NCI-H2171 treated with DMSO at 0.1 percent for 48 hours (cell line): ENCODE measurements at places on chromosomes 2 and 18.

GRCh38 chr2:118667964-118668363 lies 179.5 kb downstream of the EN1 start:
- DNase-seq, result no peak

- DNase-seq, result peak; percentile 79
Measured at GRCh38 chr2:213065583-213066442, 85.6 kb downstream of the IKZF2 start.

DNA sequence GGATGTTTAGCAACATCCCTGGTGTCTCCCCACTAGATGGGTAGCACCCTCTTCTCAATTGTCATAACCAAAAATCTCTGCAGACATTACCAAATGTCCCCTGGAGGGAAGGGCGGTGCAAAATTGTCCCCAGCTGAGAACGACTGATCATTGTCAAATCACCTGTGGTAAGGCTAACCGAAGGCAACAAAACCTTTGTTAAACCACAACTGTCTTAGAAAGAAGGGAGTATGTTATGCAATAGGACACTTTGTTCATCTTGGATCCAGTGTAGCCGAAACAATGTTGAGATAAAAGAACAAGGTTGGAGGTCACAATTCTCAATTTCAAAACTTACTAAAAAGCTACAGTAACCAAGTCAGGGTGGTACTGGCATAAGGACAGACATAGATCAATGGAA lies 50.3 kb upstream of the ST3GAL5 start:
- no peak for DNase-seq

- no peak for DNase-seq
Measured at GRCh38 chr2:205988274-205988673, 97.7 kb downstream of the INO80D start.

DNA sequence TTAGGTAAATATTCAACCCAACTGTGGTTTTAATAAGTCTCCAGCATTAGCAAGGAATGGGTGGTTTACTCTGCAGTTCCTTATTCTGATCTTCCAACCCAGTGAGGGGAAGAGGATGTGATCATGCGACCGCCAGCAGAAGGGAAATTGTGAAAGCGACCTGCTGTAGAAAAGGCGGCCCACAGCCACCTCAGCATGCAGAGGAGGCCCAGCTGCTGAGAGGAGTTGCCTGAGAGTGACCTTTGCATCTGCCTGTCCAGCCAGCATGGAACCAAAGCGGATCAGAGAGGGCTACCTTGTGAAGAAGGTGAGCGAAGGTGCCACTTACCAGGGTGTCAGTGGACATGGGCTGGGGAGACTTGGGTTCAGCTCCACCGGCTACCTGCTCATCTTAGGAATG lies at the start of gene PLEK:
TSS of gene PLEK (plus strand) at position 196 of the 400 bp plus-strand sequence. CDS start at position 266, 70 bp downstream.
- DNase-seq, result no peak

GRCh38 chr2:60226943-60227342 lies 326.5 kb downstream of the BCL11A start:
- no peak for DNase-seq

- DNase-seq, result no peak
Measured at GRCh38 chr18:73615506-73615905, 532.1 kb downstream of the FBXO15 start.

DNA sequence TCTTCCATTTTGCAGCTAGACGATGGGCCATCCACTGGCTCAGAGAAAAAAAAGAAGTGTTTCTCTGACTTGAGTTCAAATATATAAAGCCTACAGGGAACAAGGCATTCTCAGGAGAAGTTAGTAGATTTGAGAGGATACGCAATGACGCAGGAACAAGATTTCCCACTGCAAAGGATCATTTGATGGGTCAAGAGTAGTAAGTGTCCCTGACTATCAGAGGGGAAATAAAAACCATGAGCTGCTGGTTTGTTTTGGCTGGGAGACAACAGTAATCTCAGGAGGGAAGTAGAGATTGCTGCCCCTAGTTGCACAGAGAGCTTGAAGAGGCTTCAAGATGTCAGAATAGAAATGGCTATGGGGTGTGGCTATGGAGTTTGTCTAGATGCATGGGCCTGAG lies 22.3 kb upstream of the MYO1B start:
- no peak for DNase-seq
